Globus pallidus (tissue), 1 donor: ENCODE measurements at places on chromosomes 13 and 19.

DNA sequence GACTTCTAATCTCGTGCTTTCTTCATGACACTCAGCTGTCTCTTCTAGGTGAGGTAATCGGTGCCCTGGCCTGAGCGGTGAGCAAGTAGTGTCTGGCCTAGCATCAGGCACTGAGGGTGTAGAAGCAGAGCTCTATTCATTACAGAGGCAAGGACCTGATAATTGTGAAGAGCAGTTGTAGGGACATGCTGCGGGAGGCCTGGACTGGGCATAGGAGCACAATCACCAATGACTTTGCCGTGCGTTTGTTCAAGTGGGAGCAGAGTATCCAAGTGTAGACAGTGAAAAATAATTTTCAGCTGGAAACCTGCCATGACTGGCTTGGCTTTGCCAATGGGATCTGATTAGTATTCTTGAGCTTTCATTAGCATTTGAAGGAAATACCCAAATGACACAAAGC lies 32.1 kb upstream of the DCLK1 start:
- DNase-seq: no peak

- no peak for DNase-seq
Observed at GRCh38 chr19:13844130-13844631, 32.8 kb upstream of the NANOS3 start.

DNA sequence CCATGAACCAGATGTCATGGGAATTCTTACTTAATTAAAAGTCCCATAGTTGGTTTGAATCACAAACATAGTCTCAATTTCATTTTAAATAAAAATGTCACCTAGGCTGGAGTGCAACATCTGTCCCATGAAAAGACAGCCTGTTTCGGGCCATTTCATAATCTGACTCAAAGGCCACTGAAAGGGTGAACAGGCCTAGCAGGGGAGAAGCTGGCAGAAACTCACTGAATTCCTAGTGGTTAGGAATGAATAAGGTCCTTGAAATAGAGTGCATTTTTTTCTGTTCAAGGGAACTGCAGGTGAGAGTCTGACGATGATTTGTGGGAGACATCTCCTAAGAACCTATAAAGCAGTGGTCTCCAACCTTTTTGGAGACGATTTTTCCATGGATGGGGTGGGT lies 44.0 kb upstream of the PCCA start:
- DNase-seq: no peak

DNA sequence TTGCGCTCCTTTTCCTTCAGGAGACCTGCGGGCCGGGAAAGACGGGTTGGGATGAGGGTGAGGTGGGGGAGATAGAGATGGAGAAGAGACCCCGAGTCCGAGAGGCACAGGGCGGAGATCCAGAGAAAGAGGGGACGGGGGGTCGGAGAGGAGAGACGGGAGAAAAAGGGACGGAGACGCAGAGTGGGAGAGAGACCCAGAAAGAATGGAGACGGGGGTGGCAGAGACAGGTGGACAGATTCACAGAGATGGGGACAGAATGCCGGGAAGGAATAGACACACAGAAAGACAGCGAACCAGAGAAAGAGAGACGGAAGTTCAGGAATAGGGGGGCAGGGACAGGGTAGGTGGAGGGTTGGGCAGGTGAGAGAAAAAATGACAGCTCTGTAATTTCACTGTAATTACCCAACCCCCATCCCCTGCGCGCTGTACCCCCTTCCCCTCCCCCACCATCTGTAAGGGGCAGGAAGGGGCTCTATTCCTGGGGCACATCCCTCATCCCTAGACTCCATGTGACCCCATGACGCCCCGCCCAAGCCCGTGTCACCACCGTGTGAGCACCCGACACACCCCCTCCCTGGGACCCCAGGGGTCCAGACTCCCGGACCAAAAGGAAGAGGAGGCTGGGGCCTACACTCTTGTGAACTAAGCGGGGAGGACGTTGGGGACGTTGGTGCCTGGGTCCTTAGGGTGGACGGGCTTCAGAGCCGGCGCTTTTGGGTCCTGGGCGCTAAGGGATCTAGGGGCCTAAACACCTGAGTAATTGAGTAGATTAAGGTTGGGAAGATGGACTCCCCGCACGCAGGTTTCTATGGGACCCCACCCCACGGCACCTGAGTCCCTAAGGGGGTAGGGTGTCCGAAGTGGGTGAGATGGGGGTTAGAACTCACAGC lies 967 bp downstream of the DBP start:
- no peak for DNase-seq

- no peak for DNase-seq
Observed at GRCh38 chr19:13053238-13053637, 49.4 kb downstream of the LYL1 start.
